ENCODE measurements at places on chromosomes 5 and 9. TPM values are rescaled to one million over a fixed set of nuclear protein-coding genes. Genes with fewer than 3 reads are reported as not detected.

Gene NMUR2
- not detected for total RNA-seq

Gene PRRC1
- total RNA-seq, result 44.3 TPM

Gene CNTLN
- 16.7 TPM for total RNA-seq

Gene GALNT12
- total RNA-seq, result 18.2 TPM

Gene LSM11
- 2.1 TPM for total RNA-seq

Gene EFCAB9
- not detected for total RNA-seq

Gene PRLR
- 0.33 TPM for total RNA-seq

Gene LCN2
- not detected for total RNA-seq

Gene SPATA31C1
- total RNA-seq, result not detected

Gene SNCAIP
- 5.1 TPM for total RNA-seq

Gene C9orf50
- total RNA-seq, result 0.17 TPM

Gene ITK
- total RNA-seq, result not detected

Gene SPATA31A3
- total RNA-seq, result not detected
